Right renal cortex interstitium (tissue), 3 donors: ENCODE measurements at places on chromosomes 5 and 9.
A peak's percentile ranks its signal among the peaks of the same experiment; 100 is the strongest.

DNA sequence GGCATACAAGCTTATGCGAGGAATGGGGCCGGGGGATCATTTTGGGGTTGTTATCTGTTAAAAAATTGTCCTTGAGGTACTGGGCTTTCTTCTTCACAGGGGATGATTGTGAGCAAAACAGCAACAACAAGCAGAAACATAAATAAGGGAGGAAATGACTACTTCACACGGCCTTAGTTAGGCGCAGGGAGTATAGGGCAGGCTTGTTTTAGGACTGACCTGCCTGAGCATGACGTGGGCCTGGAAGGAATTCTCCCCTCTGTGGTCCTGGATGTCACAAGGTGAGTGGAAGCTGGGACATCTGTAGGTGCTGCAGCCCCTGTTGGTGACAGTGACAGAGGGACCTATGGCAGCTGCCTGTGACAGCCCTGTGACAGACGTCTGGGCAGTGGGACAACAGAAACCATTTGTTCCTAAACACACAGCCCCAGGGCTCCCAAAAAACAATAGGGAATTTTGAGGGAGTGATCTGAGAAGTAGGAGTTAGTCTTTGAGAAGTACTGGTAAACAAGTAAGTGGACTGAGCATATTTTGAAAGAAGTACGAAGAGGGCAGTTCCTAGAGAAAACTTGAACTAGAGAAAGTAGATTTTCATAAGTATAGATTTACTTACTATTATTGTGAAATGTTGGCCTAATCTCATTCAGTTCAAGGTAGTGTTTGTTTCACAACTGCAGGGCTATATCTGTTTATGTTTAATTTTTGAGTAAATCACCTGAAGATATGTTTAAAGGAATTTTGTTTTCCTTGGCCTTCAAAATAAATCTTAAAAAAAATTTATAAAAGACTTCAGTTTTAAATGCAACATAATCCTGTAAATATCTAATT lies 113.1 kb downstream of the KDM4C start:
- DNase-seq, result no peak

- DNase-seq, result peak; percentile 8
Measured at GRCh38 chr5:2253040-2253975, 370.6 kb upstream of the IRX4 start.

GRCh38 chr5:144189800-144190429 lies 19.2 kb downstream of the KCTD16 start:
- no peak for DNase-seq

DNA sequence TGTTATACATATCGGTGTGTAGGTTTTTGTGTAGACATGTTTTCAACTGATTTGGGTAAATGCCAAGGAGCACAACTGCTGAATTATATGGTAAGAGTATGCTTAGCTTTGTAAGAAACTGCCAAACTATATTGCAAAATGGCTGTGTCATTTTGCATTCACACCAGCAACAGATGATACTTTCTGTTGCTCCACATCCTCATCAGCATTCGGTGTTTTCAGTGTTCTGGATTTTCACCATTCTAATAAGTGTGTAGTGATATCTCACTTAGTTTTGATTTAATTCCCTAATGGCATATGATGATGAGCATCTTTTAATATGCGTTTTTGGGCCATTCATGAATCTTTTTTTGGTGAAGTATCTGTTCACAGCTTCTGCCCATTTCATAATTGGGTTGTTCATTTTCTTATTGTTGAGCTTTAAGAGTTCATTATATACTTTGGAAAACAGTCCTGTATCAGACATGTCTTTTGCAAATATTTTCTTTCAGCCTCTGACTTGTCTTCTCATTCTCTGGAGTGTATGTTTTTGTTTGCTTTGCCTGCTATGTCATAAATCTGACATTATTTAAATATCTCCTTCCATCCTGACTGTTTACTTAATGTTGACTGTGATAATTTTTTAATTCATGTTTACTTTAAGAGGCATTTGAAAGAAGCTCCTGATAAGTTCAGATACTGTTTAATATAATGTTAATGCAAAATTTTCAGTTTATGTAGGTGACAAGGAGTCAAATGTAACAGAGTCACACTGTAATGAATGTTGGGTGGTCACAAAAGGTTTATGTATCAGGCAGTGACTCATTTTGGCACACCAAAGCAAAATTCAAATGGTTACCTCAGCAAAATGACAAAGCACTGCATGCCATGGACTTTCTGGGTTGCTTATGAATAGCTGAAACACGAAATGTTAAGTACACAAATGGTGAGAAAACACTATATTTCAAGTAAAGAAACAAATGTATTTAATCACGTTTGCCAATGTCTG lies 181.1 kb upstream of the DAB2 start:
- DNase-seq, result no peak
